KG1 (cell line): ENCODE measurements at places on chromosomes 5 and 9.
A peak's percentile ranks its signal among the peaks of the same experiment; 100 is the strongest.

DNA sequence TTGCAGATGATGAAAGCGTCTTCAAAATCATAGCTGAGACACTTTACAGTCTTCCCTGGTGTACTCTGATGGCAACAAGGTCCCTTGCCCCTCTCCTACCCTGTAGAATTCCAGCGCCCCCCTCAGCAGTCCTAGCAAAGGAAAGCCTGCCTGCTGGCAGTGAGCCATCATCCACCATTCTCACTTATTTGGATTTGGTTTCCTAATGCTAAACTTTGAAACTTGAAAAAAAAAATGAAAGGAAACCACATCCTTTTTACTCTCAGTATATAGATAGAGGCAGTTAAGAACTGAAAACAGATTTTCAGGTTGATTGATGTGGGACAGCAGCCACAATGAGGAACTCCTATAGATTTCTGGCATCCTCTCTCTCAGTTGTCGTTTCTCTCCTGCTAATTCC is at the start of gene GZMA:
Gene GZMA, plus strand, starts transcription at position 299 of the 400 bp plus-strand sequence. Its CDS starts 37 bp downstream, at position 336.
- DNase-seq: no peak

GRCh38 chr5:127812570-127812969 is 109.4 kb downstream of the CCDC192 start:
- no peak for DNase-seq

- no peak for DNase-seq
These were observed 4.8 kb downstream of the ADAMTSL1 start for GRCh38 chr9:18478501-18479361.

GRCh38 chr5:130216286-130216685 is 312.0 kb downstream of the CHSY3 start:
- no peak for DNase-seq

GRCh38 chr9:119941091-119941490 is 571.9 kb upstream of the BRINP1 start:
- no peak for DNase-seq

DNA sequence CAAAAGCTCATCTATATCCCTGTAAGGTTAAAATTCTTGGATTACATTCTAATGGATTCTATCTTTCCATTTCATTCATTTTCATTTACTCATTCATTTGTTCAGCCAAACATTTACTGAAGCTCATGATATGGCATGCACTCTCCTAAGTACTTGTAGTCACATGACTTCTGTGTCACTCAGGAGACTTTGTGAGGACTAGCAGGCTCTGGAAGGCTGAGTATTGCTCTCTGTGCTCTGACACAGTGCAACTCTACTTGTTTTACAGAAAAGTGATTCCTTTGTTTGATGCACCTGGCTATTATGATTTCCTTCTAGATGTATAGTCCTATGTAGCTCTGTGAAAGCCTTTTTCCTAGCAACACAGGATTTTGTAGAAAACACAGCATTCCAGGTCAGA is 53.0 kb downstream of the YIPF5 start:
- DNase-seq: no peak

- no peak for DNase-seq
These were observed 142.9 kb downstream of the BNC2 start for GRCh38 chr9:16727452-16728136.

- DNase-seq: no peak
These were observed 580.2 kb upstream of the PTPRD start for GRCh38 chr9:11192993-11193392.

- DNase-seq: no peak
These were observed 157.4 kb downstream of the TTLL11 start for GRCh38 chr9:121935739-121936138.

DNA sequence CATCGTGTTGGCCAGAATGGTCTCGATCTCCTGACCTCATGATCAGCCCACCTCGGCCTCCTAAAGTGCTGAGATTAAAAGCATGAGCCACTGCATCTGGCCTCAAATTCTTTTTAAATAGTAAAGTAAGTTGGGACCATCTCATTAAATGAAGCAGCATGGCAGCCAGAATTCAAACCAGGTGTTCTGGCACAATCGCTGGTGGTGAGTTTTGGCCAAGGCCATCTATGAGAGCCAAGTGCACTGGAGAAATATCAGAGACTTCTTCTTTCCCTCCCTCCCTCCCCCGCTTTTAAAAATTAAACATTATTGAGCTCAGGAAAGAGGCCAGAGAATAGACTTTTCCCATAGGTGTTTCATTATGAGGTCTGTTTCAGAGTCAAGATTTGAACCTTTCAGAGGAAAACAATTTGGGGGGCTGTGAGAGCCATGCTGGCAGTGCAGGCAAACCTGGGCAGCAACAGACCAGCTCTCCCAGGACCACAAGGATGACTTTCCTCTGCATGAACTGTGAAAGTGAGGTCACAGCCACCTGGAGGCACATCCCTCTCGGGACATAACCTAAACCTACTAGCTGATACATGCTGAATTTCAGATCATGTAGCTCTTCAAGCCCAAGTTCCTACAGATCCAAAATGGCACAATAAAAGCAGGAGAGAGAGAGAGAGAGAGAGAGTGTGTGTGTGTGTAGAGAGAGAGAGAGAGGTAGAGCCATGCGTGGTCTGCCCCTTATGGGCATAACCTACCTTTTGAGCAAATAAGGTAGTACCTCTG is 94.6 kb upstream of the DMRT1 start:
- DNase-seq: no peak

DNA sequence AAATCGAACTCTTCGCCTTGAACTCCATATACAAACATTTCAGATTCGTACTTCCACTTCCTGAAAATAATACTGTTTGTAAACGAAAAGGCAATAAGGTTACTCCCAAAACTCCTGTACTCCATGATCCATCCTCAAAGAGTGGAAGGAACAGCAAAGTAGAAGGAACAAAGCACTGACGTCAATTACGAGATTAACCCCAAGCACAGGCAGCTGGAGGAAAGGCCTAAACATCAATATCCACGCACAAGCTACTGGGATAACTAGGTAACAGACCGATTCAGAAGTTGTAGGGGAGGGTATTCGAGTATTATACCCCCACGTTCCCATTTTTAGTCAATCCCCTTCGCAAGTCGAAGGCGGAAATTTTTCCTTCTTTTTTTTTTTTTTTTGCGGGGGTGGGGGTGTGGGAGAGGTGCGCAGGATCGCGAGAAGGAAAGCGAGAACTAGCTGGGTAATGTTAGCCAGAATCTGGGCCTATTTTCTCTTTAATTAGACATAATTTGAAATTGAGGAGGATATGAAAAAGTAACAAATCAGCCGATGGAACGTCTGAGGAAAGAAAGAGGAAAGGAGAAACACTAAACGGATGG is 909 bp downstream of the AFF4 start:
- DNase-seq: no peak

- no peak for DNase-seq
These were observed 326.7 kb upstream of the GRAMD2B start for GRCh38 chr5:126096442-126097006.

DNA sequence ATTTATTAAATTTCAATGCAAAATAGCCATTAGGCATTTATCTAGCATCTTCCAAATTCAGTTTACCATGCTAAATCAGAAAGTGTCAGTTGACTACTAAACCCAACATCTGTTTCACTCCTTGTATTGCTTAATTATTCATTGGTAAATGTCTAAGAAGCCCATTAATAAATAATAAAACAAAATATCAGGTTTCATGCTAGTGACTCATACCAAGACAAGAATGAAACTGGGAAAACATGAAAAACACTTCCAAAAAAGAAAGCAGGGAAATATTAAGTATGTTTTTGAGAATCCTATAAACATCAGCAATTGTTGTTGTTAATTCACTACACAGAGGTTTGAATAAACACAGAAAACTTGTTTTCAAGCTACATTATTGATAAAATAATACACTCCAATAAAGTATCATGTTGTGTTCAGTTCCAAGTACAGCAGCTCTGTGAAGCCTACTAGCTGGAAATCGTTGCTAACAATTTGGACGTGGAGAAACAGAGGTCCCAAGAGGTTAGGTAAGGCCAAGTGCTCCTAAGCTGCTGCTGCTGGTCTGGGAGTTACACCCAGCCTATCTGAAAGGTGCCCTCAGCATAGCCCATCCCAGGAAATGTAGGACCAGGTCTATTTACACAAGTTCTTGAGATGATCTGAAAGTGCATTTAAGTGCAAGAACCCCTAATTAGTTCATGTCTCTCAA is 78.8 kb downstream of the GNAQ start:
- DNase-seq: no peak

- no peak for DNase-seq
These were observed 277.8 kb upstream of the FTMT start for GRCh38 chr5:121573721-121574382.

DNA sequence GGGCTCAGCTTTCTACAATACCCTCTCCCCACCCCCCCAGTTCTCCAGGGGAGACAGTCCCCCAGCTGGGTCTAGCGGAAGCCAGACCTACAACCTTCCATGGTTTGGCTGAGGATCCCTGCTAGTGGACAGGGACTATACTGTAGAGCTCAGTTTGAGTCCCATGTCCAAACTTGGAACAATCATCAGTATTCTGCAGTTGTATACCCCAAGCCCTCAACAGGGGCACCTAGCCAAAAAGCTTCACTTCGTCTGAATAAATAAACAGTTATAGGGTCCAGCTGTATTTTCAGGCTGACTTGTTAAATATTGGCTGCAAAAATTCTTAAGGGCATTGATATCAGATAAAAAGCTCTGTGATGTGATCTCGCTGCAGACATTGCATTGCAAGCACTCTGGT is 15.4 kb upstream of the C9 start:
- no peak for DNase-seq

DNA sequence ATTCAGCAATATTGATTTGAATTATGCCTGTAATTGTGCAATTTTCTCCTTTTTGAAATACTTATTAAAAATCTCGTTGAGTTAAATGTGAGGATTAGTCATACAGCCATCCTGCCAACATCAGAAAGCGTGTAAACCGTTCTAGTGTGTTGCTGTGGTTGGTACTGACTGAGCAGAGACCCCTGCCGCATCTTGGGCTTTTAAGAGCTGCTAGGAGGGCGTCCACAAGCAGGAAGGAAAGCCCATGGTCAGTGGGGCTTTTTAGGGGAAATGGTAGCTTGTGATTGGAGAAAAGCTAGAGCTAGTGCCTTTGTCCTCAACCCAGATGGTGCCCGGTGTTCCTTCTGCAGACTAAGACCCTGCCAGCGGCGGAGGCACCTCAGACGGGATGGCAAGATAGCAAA is 1.3 kb downstream of the SDHA start:
- DNase-seq: peak; percentile 33

DNA sequence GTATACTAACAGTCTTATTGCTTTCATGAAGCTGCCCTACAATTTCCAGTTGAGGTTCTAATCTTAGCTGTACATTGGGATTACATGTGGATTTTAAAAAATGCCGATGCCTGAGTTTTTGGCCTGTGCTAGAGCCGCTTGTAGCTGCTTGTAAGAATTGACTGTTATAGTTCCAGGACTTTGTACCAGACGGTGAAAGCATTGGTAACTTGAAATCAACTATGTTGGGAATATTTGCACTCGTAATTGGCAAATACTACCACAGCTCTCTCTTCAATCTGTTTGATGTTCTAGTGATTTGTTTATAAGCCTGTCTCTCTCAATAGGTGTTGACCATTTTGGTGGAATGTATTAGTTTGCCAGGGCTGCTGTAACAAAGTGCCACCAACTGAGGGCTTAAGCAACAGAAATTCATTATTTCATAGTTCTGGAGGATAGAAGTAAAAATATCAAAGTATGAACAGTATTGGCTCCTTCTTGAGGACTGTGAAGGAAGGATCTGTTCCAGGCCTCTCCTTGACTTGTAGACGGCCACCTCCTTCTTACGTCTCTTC is 50.5 kb upstream of the DHFR start:
- DNase-seq: no peak

DNA sequence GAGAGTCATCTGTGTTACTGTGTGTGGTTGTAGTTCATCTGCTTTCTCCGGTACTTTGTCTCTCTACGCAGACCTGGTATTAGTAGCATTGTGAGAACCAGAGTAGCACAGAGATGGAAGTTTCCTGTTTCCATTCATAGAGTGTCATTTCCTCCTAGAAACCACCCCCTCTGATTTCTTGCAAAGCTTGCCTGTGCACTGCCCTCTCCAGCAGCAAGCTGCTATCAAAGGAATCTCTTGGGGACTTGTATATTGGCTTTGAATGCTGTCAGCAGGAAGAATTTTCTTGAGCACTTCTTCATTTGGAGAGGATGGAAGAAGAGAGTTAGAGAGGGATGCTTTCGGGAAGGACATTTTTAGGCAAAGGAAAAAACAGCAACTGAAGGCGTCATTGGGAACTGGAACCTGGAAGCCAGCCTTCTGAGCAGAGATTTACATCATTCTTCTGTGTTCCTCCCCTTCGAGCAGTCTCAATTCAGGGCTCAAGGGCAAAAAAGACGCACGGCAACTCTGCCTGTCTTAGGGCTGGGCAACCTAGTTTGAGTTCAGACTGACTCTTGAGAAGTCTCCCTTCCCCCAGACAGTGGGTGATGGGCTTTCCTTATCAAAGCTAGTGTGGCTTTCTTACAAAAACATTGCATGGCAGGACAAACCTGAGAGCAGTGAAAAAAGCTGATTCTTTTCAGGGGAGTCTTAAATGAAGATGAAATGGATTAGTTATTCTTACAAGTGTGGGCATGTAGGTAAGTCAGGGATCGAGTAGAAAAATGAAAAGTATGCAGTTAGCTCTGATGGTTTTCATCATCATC is 226.3 kb downstream of the AOPEP start:
- DNase-seq: no peak

DNA sequence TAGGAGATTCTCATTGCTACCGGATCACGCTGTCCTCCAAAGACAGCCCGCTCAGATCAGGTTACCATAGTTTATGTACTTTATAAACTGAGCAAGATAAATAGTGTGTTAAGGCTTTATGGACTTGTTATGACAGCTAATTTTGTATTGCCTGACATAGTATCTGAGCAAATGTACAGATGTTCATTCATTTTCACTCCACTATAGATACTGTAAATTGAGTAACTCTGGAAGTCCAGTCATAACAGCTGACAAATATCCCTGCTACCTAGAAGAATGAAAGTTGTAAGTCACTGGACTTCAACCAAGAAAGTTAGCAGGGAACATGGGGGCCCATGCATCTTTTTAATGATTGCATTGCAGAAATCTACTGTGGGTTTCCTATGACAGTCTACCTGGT is 292.4 kb upstream of the ADAMTS16 start:
- DNase-seq: no peak

- no peak for DNase-seq
These were observed 264.1 kb downstream of the CD180 start for GRCh38 chr5:66932457-66932856.

DNA sequence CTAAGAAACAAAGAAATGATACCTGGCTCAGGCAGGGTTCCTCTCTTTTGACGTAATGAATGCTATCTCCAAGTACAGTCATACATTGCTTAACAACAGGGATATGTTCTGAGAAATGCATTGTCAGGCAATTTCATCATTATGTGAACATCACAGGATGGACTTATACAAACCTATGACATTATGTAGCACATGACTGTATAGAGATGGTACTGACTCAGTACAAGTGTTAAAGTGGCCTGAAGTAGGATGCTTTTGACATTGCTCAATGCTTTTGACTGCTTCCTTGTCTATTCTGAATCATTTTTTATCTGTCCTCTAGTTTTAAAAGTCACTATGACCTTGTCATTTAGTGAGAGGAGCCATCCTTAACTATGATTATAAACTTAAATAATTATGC is 147.6 kb downstream of the NR2F1-AS1 start:
- no peak for DNase-seq

GRCh38 chr9:105757496-105758251 is 63.3 kb downstream of the TMEM38B start:
- DNase-seq: no peak

- DNase-seq: no peak
These were observed 404.8 kb downstream of the MAT2B start for GRCh38 chr5:163910226-163910625.
